ENCODE measurements at places on chromosomes 12 and 14.

DNA sequence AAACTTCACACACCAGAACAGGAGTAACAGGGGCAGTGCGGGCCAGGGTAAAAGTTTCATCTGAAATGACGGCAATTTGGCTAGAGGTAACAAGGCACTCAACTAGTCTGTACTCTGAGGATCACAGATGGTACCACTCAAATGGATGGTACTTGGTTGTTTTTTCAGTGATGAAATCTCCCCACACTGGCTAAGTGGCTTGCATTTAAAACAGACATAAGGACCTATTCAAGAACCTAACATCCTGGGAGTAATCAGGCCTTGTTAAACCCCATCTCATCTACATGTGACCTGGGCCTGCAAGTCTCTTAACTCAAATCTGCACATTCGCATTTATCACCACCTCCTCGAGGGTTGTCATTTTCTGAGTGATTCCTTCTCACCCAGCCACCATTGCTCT is 90.8 kb downstream of the PRKAB1 start:
- DNase-seq = no peak

DNA sequence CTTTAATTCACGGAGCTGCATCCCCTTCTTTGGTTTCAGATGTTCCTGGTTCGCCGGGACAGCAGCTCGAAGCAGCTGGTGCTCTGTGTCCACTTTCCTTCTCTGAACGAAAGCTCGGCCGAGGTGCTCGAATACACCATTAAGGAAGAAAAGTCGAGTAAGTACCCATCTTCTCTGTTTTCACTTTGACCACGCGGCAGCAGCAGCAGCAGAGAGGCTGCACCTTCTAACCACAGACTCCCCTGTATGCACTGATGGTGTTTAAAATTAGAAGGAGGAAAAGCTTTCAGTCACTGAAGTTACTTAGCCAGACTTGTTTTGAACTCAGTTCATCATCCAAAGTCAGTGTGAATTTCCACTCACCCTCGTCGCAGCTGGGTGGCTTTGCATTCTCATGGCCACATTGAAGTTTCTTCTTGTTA is 63.8 kb downstream of the RIN3 start:
- DNase-seq = no peak

DNA sequence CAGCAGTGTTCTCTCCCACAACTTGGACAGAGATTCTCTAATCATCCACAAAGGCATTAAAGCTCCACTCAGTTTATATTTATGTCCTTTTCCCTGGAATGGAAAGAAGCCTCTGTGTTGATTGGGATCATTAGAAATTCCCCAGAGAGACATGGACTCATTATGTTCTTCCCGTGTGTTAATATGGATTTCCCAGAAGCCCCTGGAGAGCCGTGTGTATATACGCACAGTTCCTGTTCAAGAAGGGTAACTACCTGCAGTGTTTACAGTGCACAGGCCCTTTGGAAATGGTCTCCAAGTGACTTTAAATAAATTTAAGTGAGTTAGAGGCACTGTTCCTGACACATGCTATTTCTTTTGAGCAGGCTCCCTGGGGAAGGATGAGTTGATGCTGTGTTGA is 428.0 kb upstream of the TMTC1 start:
- DNase-seq = no peak

- DNase-seq = no peak
Observed at GRCh38 chr14:51328772-51329353, 88.8 kb downstream of the TMX1 start.

- no peak for DNase-seq
Observed at GRCh38 chr12:38152816-38153736, 163.5 kb upstream of the ALG10B start.

GRCh38 chr14:51860825-51861499 is 550 bp downstream of the GNG2 start:
- DNase-seq = no peak

GRCh38 chr12:19431407-19432308 is 7.6 kb upstream of the AEBP2 start:
- DNase-seq = no peak

DNA sequence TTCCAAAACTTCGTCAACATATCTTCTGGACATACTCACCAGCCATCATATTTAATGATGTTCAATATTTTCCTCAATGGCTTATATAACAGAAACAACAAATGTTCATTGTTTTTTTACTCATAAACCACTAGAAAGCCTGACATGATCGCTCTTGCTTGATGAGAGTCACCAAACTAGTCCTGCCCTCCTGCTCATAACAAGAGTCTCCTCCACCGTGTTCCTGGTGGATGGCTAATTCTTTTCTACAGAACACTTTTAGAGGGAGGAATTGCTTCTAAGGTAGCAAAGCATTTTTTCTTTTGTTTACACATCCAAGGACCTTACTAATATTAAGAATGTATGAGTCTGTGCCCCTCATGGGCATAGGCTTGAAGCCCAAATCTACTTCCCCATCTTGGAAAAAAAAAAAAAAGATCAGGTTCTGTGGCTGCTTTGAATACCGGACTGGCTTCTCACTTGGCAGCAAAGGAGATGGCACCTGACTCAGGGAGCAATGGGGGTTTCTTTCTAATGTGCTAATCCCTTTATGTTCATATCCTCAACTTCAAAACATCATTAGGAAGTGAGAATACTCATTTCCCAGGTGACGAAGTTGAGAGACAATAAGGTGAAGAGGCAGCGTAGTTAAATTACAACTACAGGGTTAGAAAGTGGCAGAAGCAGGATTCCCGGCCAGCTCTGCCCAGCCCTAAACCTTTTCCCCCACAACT is 188.8 kb downstream of the EPS8 start:
- DNase-seq = no peak

- no peak for DNase-seq
Observed at GRCh38 chr12:46442738-46443137, 70.2 kb upstream of the SLC38A2 start.

Data from stimulated activated CD4-positive, alpha-beta T cell treated with anti-CD3 and anti-CD28 coated beads, Interleukin-1b, Interleukin-23, amount 100 ng/mL, for 1 hour (primary cell).